ENCODE measurements at places on chromosomes 4 and X.

- no peak for DNase-seq
These were observed 29.2 kb upstream of the IL9R start for GRCh38 chrX:155968326-155968661.

DNA sequence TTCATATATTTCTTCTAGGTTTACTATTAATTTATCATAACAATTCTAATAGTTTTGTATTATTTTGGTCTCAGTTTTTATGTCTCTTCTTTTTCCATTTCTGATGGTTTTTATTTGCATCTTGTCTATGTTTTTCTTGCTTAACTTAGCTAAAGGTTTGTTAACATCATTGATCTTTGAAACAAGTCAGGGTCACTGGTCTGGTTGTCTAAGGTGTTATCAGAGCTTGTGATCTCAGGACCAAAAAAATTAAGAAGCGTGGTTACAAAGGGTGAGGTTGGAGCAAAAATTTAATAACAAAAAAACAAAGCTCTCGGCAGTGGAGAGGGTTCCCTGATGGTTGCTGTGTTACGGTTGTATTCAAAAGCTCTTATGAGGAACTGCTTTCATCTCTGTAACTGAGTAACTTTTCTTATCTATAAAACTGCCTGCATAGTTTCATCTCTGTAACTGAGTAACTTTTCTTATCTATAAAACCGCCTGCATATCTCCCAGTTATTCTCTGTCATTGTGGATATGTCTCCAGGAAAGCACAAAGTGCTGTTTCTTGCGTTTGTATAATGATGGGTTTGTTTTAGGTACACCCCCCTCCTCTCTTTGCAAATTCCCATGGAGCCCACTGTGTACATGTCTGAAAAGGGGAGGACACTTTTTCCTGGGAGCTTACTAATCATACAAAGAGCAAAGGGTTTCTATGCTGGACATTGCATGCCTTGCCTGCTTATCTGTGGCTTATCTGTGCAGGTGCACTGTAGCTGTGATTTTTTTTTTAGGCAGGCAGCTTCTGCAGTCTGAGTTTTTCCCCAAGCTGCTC is 62.4 kb upstream of the UGT2B15 start:
- no peak for DNase-seq

DNA sequence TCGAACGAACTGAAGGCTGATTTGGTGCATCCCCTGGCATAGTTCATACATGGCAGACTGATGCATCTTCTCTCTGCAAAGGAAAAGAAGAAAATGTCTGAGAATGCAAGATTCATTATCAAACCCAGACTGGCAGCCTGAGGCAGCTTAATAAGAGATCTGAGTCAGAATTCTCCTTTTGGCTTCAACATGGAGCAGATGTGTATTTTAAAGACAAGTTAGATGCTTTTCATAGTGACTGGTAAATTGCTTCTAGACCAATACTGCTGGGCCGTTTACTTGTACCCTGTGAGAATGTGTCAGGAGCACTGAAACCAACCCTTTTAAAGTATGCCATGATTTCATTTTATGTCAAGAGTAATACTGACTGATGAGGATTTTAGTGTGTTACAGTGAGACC is 322.0 kb downstream of the NR3C2 start:
- DNase-seq: no peak

- DNase-seq: no peak
These were observed 104.7 kb upstream of the SMIM10 start for GRCh38 chrX:134886002-134886596.

DNA sequence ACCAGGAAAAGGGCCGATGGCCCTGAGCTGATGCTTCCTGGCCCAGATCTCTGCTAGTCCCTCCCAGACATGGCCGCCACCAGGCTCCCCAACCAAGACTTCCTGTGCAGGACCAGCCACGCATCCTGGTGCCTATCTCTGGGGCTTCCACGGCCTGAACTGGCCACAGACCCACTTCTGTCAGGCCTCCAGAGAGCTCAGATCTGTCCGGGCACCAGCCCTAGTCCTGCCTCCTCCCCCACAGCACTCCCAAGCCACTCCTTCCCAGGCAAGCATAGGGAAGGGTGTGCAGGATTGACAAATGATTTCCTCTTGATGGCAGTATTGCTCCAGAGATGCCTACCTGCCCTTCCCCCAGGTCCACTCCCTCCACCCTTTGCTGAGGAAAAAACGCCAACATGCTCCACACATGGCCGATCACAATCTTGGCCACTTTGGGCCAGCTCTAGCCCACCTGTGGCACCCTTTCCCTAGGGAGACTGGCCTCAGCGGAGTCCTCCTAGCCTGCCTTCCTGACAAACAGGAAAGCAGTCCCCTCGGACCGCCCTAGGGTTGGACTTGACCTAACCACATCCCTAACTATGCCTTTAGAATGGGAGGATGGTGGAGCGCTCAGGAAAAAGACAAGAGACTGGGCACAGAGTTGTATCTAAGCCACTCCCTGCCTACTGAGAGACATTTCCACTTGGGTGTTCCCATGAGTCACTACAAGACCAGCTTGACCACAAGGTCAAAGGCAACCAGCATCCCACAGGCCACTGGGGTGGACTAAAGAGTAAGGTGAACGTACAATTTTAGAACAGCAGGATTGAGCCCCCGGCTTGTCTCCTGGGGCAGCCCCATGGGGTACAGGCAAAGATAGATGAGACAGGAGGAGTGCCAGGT is 277.5 kb upstream of the AGTR2 start:
- DNase-seq: no peak

DNA sequence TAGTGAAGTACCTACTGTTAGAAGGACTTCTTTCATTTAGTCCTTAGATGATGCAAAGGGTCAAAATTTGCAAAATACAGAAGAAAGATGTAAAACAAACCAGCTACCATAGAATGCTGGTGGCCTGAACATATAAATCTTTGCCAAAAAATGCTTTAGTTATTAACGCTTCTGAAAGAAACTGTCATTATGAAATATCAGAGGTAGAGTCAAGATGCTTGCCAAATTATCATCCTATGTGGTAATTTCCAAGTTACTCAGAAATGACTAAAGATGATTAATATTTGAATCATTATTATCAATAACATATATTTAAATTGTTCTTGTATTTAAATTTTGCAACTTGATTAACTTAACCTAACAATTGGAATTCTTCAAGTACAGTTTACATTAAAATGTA is 588.4 kb upstream of the FAM241A start:
- DNase-seq: no peak

GRCh38 chr4:143353797-143354196 is 17.1 kb downstream of the GAB1 start:
- no peak for DNase-seq

DNA sequence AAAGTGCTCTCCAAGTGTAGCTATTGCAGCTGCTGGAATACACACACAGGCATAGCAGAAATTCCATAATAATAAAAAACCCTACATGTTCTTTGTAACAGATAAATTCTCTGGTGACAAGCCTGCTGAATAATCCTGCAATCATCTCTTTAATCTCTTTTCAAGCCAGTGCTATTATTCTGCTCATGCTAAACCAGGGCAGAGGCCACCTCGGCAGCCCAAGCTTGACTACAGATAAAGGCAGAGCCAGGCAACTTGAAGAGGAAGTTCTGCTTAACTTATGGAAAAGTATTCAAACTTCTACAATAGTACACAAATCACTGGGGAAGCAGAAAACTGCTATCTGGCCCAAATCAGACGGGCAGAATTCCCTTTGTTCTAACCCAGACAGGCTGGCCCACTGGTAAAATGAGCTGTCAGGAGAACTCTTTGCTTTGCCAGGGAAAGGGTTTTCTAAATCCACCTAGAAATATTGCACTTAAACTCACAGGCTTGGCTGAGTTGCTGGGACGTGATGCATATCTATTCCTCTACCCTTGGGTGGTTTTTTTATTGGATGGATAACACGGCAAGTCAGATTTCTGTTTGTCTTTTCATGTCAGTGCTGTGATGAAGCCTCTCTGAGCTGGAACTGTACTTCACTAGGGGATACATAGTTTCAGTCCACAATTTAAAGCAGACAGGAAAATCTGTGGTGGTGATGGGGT is 70.5 kb downstream of the GATB start:
- DNase-seq: no peak

- no peak for DNase-seq
These were observed 21.1 kb downstream of the RASSF6 start for GRCh38 chr4:73599182-73599581.

DNA sequence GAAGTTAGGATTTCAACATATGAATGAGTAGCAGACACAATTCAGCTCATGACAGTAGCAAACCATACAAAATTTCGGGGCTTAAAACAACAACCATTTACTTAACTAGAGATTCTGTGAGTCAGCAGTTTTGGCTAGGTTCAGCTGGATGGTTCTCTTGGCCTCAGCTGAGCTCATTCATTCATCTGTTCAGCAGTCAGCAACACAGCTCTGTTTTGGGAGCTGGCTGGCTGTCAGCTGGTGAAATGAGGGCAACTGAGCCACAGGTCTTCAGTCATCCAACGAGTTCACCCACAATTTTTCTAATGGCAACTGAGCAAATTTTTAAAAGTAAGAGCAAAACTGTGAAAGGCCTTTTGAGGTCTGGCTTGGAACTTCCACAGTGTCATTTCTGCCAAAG is 2005.1 kb upstream of the AGA start:
- DNase-seq: no peak

DNA sequence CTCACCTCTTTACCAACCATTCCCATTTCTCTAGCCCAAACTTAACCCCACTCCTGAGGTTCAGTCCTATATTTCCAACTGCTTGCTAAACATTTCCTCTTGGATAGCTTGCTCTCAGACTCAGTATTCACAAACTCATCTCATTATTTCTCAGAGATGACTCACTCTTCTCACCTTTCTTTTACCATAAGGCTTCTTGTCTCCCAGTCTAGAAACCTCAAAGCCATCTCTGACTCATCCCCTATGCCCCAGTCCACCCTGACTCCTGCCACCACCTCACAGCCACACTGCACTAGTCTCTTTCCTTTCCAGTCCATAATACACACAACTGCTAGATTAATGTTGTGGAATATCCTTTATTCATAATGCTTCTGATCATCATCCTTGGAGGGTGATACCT is 4.8 kb downstream of the FRMPD3 start:
- no peak for DNase-seq

GRCh38 chrX:14690553-14690952 is 161.2 kb downstream of the GLRA2 start:
- no peak for DNase-seq

- no peak for DNase-seq
These were observed 6.5 kb downstream of the PNMA6E start for GRCh38 chrX:153394612-153395011.

DNA sequence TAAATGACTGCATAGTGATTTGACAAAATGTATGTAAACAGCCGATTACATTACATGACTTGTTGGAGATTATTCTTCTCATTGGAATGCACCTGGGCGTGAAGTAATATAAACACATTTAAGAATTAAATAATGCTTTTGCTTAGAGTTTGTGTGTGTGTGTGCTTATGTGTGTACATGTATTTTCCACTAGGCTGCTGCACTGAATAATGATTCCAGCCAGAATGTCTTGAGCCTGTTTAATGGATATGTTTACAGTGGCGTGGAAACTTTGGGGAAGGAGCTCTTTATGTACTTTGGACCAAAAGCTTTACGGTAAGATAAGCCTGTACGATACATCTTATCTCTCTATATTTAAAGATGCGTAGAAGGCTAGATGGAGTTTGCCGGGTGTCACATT is 12.6 kb downstream of the NEIL3 start:
- no peak for DNase-seq

DNA sequence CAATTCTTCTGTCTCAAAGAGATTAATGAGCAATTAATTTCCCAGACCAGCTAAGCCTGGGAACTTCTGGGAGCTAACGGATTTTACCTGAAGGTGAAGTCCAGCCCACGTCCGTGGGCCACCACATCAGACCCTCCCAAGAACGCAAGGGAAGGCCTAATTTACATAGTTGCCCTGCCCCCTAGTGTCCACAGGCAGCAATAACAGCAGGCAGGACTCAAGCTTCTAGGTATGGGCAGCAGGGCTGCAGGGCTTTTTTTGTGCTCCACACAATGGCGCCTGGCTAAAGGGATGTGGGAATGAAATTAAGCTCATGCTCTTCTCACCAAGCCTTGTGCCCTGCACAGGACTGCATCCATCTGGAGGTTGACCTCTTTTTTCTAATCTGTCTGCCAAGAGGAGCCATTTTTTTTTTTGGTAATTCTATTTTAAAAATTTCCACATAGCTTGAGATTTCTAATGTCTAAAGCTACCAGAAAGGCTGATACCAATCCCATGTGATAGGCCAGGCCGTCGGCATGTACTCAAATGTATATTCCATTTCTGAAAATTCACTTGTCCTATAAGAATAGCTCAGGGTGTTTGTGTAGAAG is 111.9 kb upstream of the TMEM164 start:
- peak; percentile 18 for DNase-seq

- no peak for DNase-seq
These were observed 1038.3 kb upstream of the SLIT2 start for GRCh38 chr4:19213388-19213787.

DNA sequence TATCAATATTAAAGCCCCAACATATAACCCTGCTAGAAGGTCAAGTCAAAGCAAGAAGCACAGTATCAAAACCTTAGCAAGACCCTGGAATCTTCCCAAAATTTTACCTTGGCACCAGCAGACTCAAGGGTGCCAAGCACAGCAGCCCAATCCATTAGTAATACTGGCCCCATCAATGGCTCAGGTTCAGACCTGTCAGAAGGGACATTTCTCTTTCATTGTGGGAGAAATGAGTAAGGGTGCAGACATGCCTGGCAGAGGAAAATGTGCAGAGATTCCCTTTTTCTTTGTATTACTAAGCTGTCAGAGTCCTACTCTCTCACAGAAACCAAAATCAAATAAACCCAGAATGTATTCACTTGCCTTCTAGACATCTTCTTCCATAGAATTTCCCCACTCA is 203.9 kb downstream of the EVC2 start:
- no peak for DNase-seq

- DNase-seq: no peak
These were observed 37.0 kb upstream of the CD99L2 start for GRCh38 chrX:150935467-150935866.

DNA sequence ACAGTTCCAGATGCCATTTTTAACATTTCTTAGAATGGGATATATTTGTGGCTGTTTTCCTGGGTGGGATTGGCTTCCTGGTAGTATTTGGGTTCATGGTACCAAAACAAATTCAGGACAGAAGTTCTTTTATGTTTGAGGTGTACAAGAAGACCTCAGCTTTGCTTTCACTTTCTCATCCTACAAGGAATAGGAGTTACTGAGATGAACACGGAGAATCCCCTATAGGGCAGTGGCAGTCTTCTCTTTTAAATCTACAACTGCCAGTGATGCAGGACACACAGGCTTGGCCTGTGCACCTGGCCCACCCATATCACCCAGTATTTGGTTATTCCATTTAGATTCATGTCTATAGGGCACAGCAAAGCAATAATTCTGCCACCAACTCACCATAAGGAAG is 35.2 kb downstream of the SLC10A7 start:
- no peak for DNase-seq

DNA sequence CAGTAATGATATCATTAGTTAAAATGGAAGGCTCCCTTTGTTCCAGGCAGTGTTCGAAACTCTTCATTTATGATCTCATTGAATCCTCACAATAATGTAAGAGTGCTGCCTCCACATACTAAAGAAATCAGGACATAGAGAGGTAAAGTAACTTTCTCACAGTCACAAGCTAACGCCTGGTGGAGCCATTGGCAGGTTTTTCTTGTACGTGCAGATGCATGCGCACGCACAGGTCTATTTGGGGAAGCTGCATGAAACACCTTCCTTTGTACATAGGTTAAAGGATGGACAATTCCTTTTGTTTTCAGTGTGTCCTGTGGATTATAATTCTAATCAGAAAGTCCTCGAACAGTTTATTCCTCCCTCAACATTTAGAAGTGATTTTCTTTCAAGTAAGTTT is 176.2 kb downstream of the RAPGEF2 start:
- DNase-seq: no peak
